GM10248 (cell line): ENCODE measurements at places on chromosomes 4 and X.

DNA sequence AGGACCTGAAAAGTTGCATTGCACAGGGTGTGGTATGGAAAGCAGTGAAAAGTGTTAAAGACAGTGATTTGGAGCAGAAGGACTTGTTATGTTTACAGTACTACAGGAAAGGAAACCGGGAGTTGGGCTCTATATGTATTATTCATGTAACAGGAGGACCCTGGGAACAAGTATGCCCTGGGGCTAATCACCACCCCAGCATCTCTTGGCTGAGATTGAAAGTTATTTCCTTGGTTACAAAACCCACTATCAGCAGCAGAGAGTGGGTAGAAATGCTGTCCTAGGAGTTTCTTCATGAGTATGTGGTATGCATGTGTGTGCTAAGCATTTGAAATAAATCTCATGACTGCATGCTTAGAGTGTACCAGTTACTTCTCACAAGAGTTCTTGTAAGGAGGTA is 46.9 kb downstream of the STK32B start:
- no peak for DNase-seq

- DNase-seq = no peak
Observed at GRCh38 chr4:169934794-169935429, 91.3 kb downstream of the MFAP3L start.

GRCh38 chr4:17765514-17766286 is 15.7 kb downstream of the FAM184B start:
- no peak for DNase-seq

DNA sequence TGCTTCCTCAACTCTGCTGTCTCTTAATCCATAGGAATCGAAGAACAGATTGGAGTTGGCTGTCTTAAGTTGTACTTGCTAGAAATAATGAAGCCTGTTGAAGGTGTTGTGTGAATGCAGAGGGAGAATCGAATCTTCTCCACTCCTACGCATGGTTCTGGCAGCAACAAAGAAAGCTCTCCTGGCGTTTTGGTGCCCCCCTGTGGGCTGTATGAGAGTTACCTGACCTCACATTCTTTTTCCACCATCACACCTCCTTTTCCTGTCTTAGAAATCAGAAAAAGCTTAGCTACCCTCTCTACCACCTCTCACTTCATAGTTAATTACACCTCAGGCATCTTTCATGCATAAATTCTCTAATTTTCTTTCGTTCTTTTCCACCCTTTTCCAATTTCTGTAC is 16.3 kb downstream of the KLF8 start:
- DNase-seq = peak; percentile 53

- DNase-seq = peak; percentile 22
Observed at GRCh38 chr4:13378973-13379759, 105.0 kb downstream of the RAB28 start.

DNA sequence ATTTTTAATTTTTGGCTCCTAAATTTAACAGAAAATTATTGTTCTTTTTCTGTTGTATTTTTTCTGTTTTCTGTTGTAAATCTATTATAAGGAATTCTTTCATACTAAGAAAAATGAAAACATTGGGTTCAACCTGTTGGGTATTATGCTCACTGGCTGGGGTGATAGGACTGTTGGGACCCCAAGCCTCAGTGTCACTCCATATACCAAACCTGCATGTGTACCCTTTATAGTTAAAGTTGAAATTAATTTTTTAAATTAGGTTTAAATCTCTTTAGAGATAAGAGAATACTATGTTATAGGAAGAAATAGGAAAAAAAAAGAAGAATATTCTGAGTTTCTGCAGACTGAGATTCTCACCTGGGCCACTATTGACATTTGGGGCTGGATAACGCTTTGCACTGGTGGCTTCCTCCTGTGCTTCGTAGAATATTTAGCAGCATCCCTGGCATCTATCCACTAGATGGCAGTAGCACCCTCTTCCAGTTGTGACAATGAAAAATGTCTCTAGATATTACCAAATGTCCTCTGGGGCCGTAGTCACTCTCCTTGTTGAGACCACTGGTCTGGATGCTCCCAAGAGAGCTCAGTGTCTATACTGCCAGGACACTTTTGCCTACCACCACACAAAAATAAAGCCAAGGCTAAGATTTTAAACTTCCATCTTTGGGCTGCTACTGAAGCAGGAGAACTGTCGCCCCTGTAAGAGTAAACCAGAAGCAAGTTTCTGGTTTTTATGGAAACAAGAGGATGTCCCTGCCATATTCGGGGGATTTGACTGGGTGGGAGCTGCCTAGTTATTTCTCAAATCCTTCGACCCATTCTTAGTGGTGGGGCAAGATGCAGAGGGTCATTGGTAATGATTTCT is 22.4 kb upstream of the CLTRN start:
- DNase-seq = peak; percentile 44

DNA sequence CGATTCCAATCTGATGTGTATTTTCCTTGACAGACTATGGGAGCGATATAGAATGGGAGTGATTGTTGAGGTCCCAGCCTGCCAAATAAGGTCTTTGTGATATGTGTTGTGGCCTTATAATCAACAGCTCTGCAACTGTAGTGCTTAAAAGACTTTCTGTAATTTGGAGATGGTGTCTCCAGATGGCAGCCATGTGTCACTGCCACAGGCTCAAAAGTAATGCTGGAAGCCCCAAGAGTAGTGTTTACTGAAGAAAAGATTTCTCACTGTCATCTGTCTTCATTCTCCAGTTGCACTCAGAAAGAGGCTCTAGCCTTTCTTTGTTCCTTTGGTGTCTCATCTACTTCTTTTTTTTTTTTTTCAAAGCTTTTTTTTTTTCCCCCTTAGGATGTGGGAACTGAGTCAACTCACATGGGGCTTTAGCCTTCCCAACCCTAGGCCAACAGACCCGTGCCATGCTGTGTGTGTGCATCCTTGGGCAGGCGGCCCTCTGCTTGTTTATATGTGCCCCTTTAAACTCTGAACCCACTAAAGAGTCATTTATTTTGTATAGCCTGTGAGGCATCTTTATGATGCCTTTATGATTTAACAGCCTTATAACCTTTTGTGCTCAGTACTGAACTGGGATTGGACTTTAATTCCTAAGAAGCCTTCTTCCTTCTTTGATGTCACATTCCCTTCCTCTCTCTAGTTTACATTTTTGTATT is 15.6 kb downstream of the SRPX2 start:
- DNase-seq = no peak

GRCh38 chr4:186653969-186654368 is 69.7 kb downstream of the FAT1 start:
- no peak for DNase-seq

- no peak for DNase-seq
Observed at GRCh38 chrX:18348047-18348446, 6.4 kb downstream of the SCML2 start.

DNA sequence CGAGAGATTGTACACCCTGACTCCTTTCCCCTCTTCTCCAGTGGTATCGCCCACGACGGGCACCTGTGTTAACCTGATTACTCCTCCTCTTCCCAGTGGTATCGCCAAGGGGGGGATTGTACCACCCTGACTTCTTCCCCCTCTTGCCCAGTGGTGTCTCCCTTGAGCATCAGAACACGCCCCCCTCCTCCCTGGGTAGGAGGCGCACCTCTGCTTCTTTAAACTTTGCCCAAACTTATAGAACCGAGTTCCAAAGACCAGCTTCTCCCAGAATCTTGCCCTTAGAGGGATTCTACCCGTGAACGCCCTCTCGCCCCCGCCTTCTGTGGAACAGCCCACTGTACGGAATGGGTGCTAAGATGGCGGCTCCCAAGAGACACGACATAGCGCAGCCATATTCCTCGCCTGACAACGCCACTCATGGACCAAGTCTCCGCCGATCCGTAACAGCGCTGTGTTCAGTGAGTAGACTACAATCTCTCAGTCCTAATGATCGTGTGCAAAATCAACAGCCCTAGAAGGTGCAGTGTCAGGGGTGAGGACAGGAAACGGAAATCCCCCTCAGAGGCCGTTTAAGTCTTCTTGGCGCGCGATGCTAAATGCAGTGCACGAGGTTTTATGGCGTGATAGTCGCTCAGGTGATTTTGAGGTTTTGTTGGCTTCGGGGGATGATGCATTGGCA is 4.2 kb upstream of the ZNF157 start:
- peak; percentile 66 for DNase-seq

DNA sequence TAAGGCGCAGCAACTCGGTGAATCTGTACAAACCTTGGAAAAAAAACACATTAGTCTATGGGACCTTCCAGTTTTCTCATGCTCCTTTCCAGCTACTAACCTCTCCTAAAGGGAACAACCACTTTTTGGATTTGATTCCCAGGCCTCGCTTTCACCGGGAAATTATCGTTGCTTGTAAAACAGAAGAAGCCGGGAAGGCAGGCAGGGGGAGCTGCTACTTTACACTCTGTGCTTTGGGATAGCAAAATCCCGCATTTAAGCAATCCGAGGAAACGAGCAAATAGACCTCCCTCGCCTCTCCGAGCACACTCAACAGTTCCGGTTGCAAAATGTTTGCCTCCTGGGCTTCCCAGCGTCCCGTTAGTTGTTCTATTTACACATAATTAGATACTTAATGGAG is 1.2 kb downstream of the CD38 start:
- no peak for DNase-seq

GRCh38 chrX:129825746-129826505 is 17.8 kb downstream of the ZDHHC9 start:
- DNase-seq = no peak

GRCh38 chr4:78629991-78630541 is 78.5 kb downstream of the ANXA3 start:
- DNase-seq = no peak

DNA sequence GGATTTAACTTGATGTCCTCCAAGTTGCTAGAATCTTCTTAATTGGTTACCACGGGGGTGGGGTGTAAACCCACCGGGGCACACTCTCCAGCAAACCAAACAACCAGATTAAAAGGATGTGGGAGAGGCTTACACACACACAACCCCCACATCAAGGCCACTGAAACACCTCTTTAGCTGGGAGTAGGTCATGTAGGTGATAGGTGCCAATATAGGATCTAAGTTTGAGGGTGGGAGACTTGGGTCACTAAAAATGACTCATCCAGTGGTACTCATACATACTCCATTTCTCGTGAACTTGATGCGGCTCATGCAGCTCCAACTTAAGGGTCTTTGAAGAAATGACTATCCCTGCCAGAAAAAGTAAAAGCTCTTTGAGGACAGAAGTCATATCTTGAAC is 20.5 kb upstream of the CD40LG start:
- no peak for DNase-seq

DNA sequence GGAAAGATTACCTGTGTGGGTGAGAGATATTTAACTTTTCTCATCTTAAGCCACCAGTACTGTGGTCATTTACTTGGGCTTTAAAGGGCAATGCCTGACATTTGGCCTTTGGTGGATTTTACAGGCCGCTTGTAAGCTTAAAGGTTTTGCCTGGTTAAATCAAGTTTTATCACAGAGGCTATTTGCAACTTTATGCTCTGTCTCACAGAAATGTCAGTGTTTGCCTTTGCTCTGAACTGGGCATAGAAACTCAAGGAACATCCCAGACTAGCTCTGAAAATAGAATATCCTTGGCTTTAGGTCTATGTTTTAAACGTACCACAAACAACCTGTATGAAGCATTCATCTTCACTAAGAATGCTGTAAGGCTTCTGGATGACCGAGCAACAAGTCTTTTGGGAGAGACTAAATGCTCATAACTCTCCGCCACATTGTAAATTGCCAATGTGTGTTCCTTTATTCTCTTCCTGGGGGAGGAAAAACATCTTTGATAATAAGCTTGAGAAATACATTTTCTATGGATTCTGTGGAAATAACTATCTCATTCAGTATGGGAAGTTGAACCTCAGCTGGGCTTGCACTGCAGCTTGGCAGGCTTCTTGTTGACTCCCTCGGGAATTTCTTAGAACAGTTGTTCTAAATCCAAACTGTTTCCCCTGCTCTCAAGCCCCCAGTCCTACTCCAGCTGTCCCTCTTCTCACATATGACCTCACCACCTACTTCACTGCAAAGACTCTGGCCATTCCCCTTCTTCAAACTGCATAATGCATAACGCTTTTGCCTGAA is 105.8 kb upstream of the WDR44 start:
- no peak for DNase-seq

- no peak for DNase-seq
Observed at GRCh38 chr4:1451752-1452122, 45.5 kb upstream of the NKX1-1 start.

- no peak for DNase-seq
Observed at GRCh38 chr4:182306792-182307507, 63.7 kb downstream of the TENM3 start.

- DNase-seq = no peak
Observed at GRCh38 chr4:6148506-6149205, 51.7 kb downstream of the JAKMIP1 start.
